ENCODE measurements at places on chromosomes 5 and 9.

DNA sequence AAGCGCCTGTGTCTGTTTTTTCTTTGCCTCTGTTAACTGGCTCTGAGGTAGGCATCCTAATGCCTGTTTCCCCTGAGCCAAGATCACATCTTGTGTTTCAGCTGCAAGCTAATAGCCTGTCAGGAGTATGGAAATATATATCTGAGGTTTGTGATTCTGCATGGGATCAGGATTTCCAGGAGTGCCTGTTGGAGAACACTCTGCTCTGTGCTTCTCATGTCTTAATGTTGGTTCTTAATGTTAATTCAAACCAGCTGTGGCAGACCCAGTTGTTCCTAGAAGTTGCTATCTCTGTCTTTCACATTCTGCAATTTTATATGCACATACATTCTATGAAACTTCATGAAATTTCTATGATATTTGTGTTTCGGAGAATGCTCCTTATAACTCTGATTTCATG is 72.1 kb downstream of the PGM5 start:
- DNase-seq: no peak

DNA sequence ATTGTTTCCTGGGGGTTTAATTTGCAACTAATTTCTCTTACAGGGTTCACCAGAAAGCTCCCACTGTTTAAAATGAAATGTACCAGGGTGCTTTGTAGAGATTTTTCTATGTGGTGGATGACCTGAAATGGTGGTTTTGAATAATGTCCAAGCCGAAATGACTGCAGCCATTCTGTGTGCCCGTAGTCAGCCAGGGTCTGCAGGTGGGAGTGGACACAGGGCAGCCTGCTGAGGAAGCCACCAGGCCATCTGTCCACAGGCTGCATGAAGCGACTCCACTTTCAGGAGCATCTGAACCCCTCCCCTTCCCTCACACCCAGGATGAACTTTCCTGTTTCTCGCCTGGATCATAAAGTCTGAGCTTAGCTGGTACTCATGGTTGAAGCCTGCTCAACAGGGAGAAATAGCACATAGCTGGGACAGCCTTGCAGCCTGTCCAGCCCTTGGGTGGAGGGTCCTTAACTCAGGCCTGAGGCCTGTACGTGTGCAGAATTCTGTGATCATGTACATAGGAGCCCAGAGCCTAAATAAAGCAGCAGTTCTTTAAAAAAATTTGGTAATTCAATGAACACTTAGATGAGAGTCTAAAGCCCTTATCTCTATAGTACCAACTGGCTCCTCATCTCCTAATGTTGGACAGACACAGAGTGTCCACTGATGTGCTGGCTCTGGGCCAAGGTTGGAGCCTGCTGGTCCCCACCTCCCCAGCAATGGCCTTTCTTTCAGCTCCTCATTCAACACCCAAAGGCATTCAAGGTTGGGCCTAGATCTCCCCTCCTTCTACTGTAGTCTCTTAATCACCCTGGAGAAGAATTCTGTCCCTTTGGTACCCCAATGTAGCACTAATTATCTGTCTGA is 72.8 kb downstream of the SHB start:
- DNase-seq: no peak

DNA sequence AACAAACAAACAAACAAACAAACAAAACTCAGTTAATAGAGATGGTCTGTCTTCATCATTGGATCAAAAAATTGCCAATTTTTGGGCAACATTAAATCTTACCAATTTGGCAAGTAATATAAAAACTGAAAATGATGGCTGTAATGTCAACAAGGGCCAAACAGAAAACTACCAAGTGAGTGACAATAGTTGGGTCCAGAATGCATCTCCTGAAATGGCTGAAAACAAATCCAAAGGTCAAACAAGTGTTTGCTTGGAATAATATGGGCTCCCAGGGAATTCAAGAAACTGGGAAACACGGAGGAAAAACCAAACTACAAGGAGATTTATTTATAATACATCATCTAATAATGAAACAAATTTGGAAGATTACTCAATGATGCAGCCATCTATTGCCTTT is 25.1 kb downstream of the BAAT start:
- no peak for DNase-seq

DNA sequence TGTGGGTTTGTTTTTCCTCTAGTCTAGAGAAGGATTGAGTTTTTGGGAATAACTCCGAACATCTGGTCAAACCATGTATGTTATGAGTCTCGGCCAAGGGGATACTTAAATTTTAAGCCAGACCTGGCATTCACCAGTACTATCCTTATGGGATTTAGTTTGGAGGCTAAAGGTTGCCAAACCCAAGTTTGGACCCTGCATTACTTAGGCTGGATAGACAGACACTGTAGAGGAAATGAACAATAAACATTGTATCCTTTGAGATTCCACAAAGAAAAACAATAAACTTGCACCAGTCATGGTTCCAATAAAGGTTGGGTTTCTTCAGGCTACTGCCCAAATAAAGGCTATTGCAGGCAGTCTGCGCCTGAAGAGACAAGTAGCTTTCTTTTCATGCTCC is 296.7 kb upstream of the MEF2C start:
- no peak for DNase-seq

- no peak for DNase-seq
These were observed 9.7 kb upstream of the ERBIN start for GRCh38 chr5:65916636-65917035.

- DNase-seq: no peak
These were observed 20.9 kb downstream of the GZMA start for GRCh38 chr5:55123365-55123764.

- no peak for DNase-seq
These were observed 24.6 kb downstream of the ALG2 start for GRCh38 chr9:99197124-99197630.

DNA sequence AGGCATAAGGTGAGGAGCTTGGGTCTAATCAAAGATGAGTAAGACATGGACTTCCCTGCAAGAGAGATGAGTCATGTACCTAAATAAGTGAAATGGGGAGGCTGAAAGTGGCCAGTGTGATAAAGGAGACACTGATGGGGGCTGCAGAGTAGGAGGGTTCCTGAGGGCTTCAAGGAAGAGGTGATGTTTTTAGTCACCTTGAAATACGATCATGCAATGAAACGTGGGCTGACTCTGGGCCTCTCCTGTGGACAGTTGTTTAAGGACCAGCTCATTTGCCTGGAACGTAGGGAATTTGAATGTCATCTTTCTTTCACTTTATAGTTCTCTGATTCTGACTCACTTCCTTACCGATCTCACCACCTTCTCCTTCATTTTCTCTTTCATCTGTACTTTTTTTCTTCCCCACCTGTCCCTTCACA is 49.6 kb upstream of the CPLX2 start:
- DNase-seq: peak; percentile 81

GRCh38 chr5:38823503-38823902 is 22.3 kb upstream of the OSMR start:
- no peak for DNase-seq

DNA sequence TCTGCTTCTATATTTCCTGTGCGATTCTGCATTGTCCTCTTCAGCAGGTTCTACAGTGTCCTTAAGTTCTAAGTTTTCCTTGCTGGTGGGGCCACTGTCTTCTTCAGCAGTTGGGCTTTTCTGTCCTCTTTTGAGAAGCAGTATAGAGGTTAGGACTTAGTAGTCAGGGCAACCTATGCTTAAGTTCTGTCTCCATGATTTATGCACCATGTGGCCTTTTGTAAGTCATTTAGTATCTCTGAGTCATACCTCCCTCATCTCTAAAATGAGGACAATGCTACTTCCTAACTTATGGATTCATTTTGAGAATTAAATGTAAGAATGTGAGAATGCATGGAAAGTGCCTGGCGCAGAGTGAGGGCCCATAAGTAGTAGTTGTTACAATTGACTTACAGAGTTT is 46.8 kb downstream of the GRIN3A start:
- DNase-seq: no peak

GRCh38 chr5:138035605-138036537 is 3.0 kb upstream of the FAM13B start:
- DNase-seq: peak; percentile 82

GRCh38 chr9:79237861-79238260 is 333.9 kb upstream of the TLE4 start:
- DNase-seq: no peak
